ENCODE measurements at places on chromosomes 6 and 20.
A peak's percentile ranks its signal among the peaks of the same experiment; 100 is the strongest.

- no peak for DNase-seq
These were observed 472.2 kb downstream of the UTRN start for GRCh38 chr6:144757299-144757698.

DNA sequence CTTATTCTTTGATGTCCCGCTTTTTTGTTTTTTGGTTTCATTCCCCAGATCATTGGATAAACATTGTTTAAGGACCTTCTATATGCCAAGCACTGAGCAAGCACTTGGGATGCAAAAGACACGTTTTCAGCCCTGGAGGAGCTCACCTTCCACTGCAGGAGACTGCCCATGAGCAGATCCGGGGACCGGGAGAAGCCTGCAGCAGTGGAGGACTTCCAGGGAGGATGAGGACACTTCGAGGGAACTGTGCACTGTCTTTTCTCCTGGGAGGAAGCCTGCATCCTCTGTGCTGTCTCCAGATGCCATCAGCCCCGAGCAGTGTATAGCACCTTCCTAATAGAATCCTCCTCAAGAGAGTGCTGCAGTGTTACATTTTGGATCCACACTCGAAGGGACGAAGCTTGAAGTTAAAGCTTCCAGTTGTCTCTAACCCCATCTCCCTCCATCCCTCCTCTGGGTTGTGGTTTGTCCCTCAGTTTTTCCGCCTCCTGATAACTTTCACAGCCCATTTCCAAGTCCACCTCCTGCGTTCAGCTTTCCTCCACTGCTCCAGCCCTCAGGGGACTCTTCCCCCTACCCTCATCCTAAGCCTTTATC lies 5.8 kb upstream of the KCNG1 start:
- no peak for DNase-seq

DNA sequence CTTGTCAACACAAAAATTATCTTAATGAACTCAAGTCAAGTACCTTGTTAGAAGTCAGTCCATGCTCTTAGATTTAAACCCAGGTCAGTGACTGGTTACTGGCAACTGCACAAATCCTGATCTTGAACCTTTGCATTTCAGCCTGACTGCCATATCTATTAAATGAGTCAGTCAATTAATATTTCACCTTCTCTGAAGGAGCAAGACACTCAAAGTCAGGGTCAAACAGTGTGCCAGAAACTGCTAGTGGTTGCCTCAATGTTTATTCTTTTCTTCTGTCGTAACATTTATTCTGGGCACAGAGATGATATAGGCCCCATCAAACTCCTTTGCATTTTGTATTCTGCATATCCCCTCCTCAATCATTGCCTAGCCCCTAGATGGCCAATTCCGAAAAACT lies 193.9 kb upstream of the MOCS1 start:
- no peak for DNase-seq

DNA sequence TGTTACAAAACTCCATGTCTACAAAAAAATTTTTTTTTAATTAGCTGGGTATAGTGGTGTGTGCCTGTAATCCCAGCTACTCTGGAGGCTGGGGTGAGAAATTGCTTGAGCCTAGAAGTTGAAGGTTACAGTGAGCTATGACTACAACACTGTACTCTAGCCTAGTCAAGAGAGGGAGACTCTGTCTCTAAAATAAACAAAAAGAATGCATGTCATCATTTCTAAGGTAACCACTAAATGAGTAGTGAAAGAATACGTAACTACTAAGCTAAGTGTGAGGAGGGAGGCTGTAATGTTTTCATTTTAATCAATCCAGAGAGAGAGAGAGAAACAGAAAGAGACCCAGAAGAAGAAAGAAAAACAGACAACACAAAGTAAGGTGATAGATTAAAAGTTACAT lies 9.9 kb downstream of the SYCP2 start:
- no peak for DNase-seq

DNA sequence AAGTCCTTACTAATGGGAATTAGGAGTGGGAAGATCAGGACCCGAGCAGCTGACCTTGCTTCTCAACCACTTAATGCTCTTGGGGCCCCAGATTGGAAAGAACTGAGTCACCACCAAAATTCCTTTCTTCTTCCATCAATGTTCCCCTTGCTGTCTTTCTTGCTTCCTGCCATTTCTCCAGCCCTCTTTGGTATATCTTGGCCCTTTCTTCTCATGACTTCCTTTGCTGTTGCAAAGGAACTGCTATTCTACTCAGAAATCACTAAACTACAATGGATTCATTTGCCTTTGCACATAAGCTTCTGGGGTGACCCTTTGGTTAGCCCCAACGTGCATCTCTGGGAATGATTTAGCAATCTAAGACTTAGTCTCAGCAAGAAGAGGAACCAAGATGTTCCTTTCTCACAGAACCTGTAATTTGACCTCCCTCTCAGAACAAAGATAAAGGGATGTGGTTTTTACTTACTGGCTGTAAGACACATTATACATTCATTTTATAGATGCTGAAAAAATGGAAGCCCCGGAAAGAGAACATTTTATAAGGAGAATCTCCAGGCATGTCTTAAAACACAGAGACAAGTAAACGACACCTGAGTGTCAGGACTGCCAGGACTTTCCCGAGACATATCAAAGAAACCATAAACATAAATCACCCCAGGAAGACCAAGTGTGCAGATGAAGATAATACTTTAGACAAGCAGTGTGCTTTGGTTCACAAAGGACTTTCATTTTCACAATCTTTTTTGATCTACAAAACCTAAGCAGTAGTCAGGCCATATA lies 99.0 kb upstream of the TNFAIP3 start:
- DNase-seq = no peak

GRCh38 chr20:14919501-14920081 lies 582.2 kb upstream of the FLRT3 start:
- DNase-seq = no peak

- no peak for DNase-seq
These were observed 377.3 kb upstream of the JAG1 start for GRCh38 chr20:11051136-11051535.

GRCh38 chr6:128572294-128572693 lies 51.9 kb upstream of the PTPRK start:
- no peak for DNase-seq

GRCh38 chr6:151494235-151494935 lies 568 bp downstream of the CCDC170 start:
- no peak for DNase-seq

GRCh38 chr6:111552958-111553357 lies 52.7 kb downstream of the TRAF3IP2 start:
- no peak for DNase-seq

DNA sequence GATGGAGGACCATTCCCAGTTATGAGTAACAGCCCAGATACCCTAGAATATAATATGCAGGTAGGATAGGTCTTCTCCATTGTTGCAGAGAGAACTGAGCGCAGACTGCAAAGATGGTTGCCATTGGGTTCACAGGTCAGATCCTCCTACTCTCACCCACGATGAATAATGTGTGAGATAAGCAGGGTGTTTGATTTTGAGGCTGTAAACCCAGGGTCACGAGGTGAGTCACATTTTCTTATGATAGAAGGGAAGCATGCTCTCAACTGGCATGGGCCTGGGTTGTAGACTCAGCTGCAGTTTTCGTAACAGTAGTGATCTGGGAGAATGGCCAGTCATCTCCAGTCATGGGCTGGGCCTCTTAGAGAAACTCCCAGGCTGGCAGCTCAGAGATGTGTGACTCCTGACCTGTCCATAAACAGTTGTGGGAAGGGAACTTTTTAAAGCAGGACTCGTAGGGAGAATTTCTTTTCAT lies 74.2 kb downstream of the CD164 start:
- DNase-seq = no peak

- DNase-seq = no peak
These were observed 132.5 kb upstream of the FOXA2 start for GRCh38 chr20:22716821-22717351.

- no peak for DNase-seq
These were observed 7.8 kb downstream of the ADTRP start for GRCh38 chr6:11770546-11771466.

GRCh38 chr6:37125774-37126492 lies 44.0 kb upstream of the PIM1 start:
- DNase-seq = no peak

- no peak for DNase-seq
These were observed 144.9 kb upstream of the OLIG3 start for GRCh38 chr6:137638926-137639706.

DNA sequence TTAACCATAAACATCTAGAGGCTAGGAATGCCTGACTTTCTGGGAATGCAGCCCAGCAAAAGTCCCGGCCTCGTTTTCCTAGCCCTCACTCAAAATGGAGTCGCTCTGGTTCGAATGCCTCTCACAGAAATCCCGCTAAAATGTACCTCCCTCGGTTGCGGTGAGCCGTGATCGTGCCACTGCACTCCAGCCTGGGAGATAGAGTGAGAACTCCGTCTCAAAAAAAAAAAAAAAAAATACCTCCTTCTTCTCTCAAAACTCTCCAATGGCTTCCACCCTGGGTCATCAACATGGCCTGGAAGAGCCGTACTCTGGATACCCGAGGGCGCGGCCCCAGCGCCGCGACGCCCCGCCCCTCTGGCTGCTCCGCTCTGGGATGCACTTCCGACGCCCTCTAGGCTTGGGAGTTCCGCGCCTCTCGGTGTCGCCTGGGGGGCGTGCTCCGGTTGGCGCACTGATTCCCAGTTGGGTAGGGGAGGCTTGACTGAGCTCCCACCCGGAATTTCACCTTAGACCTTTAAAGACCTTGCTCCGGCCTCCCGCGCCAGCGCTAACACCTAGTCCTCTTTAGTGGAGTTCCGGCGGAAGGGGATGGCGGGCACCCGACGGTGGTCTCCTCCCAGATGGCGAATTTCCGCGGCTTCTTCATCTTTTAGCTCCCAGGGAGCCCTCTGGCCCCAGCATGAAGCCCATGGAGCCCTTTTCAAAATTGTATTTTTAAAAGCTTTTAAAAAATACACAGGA lies 12.3 kb downstream of the HMGN4 start:
- DNase-seq = peak; percentile 18

Measured in activated naive CD4-positive, alpha-beta T cell (primary cell).